ENCODE measurements at places on chromosomes 2 and 18.

DNA sequence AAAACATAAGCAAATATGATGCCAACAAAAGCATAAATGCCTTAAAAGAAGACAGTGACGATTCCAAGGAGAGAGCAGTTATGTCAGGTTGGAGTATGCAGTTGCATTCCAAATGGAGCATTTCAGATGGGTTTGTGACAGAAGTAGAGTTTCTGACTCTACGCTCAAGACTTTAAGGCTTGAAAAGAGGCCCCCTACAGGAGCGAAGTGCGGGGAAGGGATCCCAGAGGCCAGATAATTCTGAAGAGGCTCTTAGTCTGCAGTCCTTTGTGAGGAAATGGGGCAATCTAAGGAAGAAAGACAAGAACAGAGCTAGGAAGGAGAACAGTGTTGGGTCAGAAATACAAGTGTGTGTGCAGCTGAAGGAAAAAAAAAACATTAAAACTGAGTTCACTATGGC lies 95.5 kb downstream of the ZNF521 start:
- no peak for DNase-seq

DNA sequence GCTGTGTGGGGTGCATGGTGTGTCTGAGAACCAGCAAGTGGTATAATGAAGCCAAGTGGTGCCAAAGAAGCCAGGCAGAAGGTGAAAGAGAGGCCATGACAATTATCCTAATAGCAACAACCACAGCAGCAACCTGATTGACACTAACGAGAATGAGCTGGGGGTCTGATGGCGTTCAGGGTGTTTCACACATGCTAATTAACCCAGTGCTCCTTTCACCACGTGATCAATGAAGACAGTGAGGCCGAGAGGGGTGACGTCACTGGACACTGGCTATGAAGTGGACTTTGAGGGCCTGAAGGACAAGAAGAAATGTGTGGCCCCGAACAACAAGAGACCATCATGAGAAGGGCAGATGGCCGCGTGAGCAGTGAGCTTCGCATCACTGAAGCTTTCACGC lies 364.4 kb upstream of the ID2 start:
- DNase-seq: no peak

DNA sequence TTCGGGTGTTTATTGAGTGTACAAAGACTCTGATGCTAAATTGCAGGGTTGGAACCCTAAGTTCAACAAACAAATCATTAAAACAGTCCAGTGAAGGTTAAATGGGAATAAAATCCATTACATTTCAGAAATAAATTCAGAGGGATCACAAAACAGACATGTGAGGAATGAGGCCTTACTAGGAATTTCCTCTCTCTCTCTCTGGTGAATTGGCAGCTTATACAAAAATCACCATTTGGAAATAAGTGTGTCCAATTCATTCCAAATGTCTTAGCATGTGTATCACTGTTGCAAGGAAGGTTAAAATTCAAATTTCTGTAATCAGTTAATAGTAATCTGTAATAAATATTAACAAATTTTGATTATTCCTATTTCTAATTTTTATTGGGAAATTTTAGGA lies 228.6 kb upstream of the PXDN start:
- no peak for DNase-seq

DNA sequence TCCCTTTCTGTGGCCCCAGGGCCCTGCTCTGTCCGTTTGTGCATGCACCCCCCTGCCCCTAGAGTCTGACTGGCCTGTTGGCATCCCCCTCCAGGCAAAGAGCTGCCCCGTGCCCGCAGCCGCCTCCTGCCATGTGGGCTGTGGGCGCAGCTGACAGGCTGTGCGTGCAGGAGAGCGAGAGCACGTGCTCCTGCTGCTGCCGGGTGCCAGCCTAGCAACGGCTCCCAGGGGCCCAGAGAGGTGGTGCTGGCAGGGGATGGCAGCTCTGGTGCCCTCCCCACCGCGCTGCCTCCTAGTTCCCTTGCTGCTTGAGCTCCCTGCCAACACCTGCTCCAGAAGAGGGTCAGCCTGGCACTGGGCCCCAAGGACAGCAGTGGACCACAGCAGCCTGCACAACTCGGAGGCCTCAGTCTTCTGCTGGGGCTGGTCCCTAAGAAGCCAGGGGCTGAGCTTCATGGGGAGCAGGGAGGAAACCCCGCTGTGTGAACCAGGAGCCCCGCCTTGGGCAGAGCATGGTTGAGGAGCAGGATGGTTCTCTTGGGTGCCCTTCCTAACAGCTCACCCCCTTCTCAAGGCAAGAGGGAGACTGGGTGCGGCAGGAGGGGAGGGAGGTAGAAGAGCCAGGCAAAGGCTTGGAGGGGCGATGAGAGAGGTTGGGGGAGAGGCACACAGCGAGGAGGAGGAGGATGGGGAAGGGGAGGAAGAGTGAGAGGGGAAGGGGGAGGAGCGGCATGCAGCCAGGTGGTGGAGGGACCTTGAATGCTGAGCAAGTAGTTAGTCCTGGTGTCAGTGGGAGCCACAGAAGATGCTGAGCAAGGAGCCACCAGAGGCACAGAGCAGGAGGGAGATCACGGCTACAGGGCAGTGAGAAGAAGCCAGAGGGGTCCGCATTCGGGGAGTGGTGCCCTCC lies 23.8 kb upstream of the PTMA start:
- peak; percentile 66 for DNase-seq

- DNase-seq: no peak
Observed at GRCh38 chr2:39723497-39723896, 55.6 kb downstream of the THUMPD2 start.

- DNase-seq: peak; percentile 71
Observed at GRCh38 chr2:200172944-200173581, 133.4 kb upstream of the SPATS2L start.

DNA sequence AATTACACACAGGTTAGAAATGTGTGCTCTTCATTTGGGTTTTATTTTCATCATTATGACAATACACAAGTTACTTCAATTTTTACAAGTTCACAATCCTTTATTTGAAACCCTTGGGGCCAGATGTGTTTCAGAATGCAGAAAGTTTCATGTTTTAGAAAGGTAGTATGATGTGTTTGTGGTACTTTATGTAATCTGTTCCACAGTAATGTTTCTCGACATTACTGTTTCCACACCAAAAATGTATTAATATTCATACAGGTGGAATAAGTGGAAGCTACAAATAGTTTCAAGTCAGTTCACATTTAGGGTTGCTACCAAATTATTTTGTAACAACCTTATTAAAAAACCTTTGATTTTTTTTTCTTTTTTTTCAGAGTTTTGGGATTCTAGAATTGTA lies 10.4 kb downstream of the UBE2E3 start:
- DNase-seq: no peak

DNA sequence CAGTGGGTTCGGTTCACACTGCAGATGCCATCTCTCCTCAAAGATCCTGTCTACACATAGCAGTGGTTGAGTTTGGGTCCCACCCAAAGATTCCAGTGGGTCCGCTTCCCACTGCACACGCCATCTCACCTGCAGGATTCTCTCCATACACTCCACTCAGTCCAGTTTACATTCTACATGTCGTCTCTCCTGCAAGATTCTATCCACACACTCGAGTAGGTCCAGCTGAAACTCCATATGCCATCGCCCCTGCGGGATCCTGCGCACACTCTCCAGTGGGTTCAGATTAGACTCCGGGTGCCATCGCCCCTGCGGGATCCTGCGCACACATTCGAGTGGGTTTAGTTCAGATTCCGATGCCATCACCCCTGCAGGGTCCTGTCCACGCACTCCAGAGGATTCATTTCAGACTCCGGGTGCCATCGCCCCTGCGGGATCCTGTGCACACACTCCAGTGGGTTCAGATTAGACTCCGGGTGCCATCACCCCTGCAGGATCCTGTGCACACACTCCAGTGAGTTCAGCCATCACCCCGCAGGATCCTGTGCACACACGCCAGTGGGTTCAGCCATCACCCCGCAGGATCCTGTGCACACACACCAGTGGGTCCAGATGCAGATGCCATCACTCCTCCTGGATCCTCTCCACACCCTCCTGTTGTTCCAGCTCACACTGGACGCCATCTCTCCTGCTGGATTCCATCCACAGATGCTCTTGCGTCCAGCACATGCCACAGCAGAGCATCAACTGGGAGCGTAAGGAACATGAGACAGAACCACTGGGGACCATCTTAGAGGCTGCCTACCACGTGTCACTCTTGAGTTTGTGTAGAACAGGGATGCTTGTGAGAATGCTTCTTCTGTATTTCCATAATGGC lies 3.0 kb upstream of the PXDN start:
- DNase-seq: no peak

- no peak for DNase-seq
Observed at GRCh38 chr18:57113799-57114420, 33.0 kb upstream of the BOD1L2 start.

DNA sequence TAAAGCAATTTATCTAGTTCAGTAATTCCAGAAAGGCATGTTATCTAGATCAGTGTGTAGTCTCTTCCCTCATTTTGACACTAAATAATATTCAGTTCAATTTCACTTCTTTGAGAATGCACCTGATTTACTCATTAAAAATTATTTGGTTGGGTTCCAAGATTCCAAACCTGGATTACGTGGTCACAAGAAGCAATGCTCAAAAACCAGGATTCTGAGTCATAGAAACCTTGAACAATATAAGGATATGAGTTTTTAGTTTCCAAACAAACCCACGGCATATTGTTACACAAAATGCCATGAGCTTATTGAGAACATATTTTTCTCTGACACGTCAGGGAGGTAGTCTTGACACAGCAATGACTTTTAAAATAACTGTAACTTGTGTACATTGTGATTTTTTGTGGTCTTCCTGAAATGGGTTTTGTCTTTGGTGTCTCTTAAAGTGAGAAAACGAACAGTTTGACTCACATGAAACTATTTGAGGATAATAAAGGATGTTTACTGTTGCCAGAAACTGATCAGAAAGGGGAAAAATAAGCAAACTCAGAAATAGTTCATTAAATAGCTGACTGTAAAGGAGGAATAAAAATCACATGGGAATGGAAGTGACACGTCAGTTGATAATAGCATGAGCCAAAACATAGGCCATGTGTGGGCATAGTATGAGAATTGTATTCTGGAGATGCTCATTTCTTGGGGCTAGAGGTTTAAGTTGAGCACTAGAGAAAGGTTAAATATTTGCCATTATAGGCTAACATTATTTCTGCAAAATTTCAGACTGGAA lies 617.7 kb upstream of the CDH2 start:
- DNase-seq: peak; percentile 10

GRCh38 chr2:200627110-200627770 lies 41.4 kb downstream of the AOX1 start:
- no peak for DNase-seq

- no peak for DNase-seq
Observed at GRCh38 chr2:85564144-85564563, 2.9 kb upstream of the GGCX start.

DNA sequence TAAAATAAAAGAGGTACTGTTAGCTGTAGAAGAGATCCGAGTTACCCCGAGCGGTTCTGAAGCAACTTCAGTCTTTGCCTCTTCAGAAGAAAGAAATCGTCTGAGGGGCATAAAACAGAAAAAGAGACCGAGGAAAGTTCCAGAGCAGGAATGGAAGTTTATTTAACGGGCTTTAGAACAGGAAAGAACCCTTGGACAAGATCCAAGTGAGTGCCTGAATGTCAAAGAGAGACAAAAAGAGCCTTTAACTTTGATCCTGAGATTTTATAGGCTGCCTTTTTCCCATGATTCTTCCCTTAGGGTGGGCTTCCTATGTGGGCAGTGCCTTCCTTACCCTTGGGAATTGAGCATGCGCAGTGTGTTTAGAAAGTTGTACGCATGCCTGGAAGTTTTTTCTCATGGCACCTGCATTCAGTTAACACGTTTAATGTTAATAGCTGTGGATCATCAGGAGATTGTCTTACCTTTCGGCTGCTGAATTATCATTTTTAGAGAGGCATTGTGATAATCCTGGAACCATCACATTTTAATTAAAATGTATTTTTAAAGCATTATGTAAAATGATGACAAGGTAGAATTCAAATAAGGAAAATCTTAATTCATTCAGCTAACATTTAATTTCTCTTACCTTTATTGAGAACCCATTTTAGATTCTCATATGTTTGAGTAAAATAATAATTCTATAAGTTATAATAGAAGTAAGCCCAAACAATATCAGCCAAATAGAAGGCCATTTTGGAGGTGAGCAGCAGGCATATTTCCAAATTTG lies 269.5 kb upstream of the ZSWIM2 start:
- DNase-seq: no peak

DNA sequence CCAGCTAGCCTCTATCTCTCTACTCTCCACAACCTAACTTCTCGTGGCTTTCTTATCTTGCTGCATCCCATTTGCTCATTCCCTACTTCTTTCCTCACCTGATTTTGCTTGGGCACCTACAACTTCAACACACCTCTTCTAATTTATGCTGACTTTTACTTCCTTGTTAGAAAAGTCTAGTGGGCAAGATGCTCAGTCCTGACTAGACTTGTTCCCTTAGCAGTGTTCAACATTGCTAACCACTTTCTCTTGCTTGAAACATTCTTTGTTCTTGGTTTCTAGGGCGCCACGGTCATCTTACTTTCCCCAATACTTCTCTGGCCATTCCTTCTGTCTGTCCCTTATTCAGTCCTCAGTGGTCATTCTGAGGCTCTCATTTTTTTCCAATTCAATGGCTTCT lies 454.7 kb upstream of the CWC22 start:
- no peak for DNase-seq

DNA sequence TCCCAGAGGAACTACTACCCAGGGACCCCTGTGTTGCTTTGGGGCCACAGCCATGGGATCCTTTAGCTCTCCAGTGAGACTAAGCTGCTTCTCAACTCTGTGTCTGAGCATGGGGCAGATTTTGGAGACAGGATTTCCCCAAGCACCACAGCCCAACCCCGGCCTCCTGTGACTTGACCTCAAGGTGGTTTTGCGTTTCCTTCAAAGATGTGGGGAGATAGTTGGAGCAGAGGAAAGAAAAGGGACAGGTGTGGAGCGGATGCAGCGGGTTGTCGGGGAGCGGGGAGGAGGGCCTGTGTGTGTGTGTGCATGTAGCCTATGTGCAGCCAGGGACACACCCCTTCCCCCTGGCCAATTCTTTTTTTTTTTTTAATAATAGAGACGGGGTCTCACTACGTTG lies 10.2 kb downstream of the ARID5A start:
- DNase-seq: no peak
